Osteocyte (in vitro differentiated cells): ENCODE measurements at places on chromosomes 7 and 10.
A peak's percentile ranks its signal among the peaks of the same experiment; 100 is the strongest.

GRCh38 chr10:86979977-86980448 lies 11.7 kb downstream of the ADIRF start:
- no peaks in the 10 kb centered on the region for H3K36me3 ChIP-seq
- DNase-seq: no peak
- no peaks in the 10 kb centered on the region for H3K27me3 ChIP-seq
- H3K4me1 ChIP-seq: peaks cover 48% of the 10 kb centered on the region

DNA sequence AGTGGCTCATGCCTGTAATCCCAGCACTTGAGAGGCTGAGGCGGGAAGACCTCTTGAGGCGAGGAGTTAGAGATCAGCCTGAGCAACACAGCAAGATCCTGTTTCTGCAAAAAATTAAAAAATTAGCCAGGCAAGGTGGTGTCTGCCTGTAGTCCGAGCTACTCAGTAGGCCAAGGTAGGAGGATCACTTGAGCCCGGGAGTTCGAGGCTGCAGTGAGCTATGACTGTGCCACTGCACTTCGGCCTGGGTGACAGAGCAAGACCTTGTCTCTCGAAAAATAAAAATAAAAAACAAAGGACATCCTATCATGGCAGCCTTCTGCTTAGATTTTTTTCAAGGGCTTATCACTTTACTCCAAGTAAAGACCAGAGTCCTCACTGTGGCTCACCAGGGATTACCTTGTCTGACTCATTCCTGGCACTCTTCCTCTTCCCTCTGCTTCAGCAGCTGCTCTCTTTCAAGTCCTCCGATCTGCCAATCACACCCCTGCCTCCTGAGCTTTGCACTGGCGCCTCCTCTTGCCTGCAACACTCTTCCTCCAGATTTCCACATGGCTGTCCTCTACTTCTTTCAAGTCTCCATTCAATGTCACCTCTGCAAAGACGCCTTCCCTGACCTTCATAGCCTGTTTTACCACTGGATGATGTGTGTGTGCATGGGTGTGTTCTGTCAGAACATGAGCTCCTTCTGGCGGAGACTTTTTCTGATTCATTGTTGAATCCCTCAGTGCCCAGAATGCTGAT lies 7.7 kb downstream of the PRTFDC1 start:
- H3K4me3 ChIP-seq: no peak overlapping the region
- H3K27me3 ChIP-seq: no peaks in the 10 kb centered on the region
- DNase-seq: no peak
- H3K36me3 ChIP-seq: no peaks in the 10 kb centered on the region
- H3K27ac ChIP-seq: no peak overlapping the region

GRCh38 chr7:64893401-64893800 lies 9.7 kb upstream of the ZNF273 start:
- DNase-seq: no peak
- H3K4me1 ChIP-seq: peaks cover 5% of the 10 kb centered on the region
- no peaks in the 10 kb centered on the region for H3K36me3 ChIP-seq
- peaks cover 27% of the 10 kb centered on the region for H3K27me3 ChIP-seq
- no peak overlapping the region for H3K4me3 ChIP-seq

DNA sequence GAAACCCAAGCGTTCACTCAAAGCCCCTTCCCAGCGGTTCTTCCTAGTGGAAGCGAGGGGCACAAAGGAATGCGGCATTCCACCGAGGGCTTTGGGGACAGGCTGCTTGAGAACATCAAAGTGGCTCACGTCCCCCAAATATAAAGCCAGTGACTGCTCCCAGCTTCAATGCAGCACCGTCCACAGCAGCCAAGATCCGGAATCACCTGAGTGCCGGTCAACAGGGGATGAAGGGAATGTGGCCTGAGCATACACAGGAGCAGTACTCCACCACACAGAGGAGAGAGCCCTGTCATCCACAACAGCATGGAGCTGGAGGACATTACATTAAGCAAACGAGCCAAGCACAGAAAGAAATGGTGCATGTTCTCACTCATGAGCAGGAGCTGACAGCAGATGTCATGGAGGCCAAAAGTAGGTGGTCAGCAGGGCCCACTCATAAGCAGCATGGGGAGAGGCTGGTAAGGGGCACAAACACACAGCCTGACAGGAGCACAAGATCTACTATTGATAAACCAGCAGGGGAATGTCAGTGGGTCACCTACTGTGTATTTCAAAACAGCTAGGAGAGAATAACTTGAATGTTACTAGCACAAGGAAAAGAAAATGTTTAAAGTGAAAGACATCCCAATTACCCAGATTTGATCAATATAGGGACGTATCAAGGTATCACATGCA lies 79.5 kb downstream of the DIP2C start:
- peaks cover 42% of the 10 kb centered on the region for H3K4me1 ChIP-seq
- H3K27me3 ChIP-seq: no peaks in the 10 kb centered on the region
- no peak for DNase-seq
- H3K36me3 ChIP-seq: no peaks in the 10 kb centered on the region
- peak overlapping the region; percentile 39 for H3K27ac ChIP-seq

- DNase-seq: no peak
- no peaks in the 10 kb centered on the region for H3K36me3 ChIP-seq
- peaks cover 27% of the 10 kb centered on the region for H3K27me3 ChIP-seq
- no peak overlapping the region for H3K27ac ChIP-seq
- no peak overlapping the region for H3K4me3 ChIP-seq
- no peaks in the 10 kb centered on the region for H3K4me1 ChIP-seq
Measured at GRCh38 chr10:62305813-62306212, 37.2 kb upstream of the RTKN2 start.

DNA sequence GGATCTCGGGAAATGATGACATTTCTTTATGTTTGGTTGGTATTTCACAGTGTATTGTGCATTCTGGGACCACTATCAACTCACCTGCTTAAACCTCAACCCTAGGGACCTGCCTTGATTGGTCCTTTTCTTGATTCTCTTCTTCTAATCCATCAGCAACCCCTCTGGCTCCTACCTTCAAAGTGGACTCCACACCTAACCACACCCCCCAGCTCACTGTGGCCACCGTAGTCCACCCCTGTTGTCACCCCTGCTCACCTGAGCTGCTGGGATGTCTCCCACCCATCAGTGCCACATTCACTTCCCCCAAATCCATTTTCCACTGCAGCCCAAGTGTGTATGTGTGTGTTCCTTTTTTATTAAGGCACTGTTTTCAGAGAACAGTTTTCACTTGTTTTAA lies 145.0 kb downstream of the PLPP4 start:
- no peak overlapping the region for H3K4me3 ChIP-seq
- H3K27me3 ChIP-seq: no peaks in the 10 kb centered on the region
- peak; percentile 54 for DNase-seq
